ENCODE measurements at places on chromosomes 13 and 19.

- DNase-seq, result no peak
These were observed 154.7 kb downstream of the URI1 start for GRCh38 chr19:30096596-30097370.

GRCh38 chr13:105773241-105773640, 762.2 kb downstream of the EFNB2 start:
- no peak for DNase-seq

DNA sequence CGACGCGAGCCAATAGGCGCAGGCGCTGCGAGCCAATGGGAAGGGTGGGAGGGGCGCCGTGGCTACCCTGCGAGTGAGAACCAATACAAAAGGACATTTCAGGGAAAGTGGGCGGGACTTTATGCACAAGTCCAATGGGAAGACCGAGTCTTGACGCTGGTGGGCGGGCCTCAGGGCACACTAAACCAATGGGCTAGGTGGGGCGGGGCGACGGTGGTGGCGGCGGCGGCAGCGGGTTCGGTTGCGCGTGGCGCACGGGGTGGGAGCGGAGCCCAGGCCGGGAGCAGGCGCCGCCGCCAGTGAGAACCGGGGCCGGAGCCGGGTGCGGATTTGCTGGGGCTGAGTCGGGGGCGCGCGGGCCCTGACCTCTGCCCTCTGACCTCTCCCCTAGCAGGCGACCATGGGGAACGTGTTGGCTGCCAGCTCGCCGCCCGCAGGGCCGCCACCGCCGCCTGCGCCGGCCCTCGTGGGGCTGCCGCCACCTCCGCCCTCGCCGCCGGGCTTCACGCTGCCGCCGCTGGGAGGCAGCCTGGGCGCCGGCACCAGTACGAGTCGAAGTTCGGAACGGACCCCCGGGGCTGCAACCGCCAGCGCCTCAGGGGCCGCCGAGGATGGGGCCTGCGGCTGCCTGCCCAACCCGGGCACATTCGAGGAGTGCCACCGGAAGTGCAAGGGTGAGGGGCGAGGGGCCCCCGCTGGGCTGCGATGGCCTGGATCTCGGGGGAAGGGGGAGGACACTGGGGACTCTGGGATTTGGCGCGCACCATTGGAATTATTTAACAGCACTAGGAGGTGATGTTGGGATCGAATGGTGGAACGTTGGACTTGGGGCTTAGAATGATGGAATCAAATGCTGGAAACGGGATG, at the start of gene TOMM40:
Gene TOMM40 (plus strand): TSS at position 239 of the 867 bp plus-strand sequence. CDS start 162 bp downstream, at position 401.
- DNase-seq, result no peak

DNA sequence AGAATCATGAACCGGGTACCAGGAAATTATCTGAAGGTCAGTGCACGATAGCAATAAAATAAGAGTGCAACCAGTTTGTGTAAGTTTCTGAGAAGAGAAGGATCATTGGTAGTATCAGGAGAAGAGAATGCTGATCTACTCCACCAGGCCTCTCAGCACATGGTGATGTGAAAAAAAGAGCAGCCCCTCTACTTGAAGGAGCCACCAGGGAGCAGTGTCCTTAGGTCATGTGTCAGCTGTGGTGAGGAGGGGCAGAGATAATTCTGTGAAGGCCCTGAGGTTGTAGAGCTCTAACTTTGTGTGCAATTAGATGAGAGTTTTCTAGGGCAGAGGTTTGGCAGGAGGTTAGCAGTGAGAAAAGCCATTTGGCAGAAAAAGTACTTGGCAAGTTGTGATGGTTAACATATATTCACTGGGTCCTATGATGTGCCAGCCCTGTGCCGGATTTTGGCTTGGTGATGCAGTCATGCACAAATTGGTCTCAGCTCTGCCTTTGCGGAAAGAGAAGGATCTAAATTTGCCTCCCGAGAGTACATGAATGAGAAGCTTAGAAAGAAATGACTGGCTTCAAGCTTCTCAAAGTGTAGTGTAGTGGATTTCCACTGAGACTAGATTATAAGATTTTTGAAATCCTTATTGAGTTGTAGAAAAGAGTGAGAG, 19.2 kb upstream of the ZC3H13 start:
- DNase-seq, result no peak

DNA sequence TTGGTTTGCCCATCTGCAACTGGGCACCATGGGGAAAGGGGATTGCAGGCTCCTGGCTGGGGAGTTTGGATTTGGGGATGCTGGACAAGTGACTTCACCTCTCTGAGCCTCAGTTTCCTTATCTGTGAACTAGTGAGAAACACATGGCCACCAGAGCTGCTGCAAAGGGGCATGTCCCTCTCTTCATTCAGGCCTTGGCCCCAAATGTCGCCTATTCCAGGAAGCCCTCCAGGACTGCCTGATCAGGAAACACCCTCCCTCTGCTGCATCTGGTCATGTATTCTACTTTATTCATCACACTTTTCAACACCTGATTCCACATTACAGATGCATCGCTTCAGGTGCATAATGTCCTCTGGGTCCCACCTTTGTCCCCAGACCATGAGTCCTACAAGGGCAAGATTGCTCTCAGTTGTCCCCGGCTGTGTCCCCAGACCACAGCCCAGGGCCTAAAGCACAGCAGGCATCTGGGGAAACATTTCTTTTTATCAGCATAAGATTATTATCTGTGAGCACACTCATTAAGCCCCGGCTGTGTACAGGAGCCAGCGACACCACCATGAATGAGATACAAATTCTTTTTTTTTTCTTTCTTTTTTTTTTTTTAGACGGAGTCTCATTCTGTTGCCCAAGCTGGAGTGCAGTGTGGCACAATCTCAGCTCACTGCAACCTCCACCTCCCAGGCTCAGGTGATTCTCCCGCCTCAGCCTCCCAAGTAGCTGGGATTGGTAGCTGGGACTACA, 37.5 kb downstream of the ARRDC2 start:
- no peak for DNase-seq

DNA sequence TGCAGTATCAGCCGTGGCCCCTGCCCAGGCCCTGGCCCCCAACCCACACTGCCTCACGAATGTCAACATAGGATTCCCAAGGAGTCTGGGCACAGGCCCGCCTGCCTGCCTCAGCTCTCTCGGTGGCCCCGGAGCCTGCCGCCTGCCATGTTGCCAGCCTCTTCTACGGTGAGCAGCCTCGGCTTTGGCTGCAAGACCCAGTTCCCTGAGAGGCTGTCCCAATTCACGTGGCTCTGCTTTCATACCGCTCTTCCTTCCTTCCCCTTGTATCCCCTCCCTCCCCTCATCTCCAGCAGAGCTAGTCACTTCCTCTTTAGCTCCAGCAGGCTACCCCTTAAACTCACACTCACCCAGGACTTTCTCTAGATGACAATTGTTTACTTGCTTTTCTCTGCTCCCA, 42.7 kb downstream of the SERP2 start:
- DNase-seq, result no peak

DNA sequence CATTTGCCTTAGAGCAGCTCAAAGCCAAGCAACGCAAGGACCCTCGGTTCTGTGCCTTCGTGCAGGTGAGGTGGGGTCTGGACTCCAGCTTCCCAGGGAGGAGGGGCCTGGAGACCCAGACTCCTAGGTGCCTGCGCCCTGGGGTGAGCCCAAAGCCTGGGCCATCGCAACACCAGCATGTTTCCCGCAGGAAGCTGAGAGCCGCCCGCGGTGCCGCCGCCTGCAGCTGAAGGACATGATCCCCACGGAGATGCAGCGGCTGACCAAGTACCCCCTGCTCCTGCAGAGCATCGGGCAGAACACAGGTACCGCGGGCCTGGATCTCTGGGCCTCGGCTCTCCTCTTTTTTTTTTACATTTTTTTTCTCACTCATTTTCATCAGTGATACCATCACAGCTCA, 19.6 kb downstream of the ARHGEF1 start:
- DNase-seq, result no peak

- DNase-seq, result no peak
These were observed at the start of gene TNNI3 for GRCh38 chr19:55157064-55157908. Gene TNNI3, minus strand, starts transcription at chr19:55157732. Its CDS starts 143 bp downstream, at chr19:55157589.

- DNase-seq, result no peak
These were observed 125.7 kb downstream of the ZNF675 start for GRCh38 chr19:23561341-23561740.

DNA sequence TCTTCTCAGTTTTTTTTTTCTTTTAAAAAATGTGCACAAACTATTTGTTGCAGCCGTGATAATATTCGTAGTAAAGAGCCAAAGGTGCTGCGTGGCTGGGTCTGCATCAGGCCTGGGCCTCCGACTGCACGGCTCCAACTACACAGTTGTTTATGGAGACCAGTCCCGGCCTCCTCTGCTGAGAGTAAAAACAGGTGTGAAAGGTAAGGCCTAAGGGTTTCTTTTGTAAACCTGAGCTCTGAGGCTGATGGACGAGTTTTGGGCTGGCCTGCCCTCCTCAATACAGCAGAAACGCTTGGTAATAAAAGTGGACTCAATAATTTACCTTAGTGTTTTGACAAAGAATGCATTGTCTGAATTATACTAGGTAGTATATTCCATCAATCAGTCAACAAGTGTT, 3.9 kb downstream of the MBNL2 start:
- DNase-seq, result no peak

GRCh38 chr13:95160112-95160906, 140.9 kb downstream of the ABCC4 start:
- DNase-seq, result no peak
